Activated naive CD4-positive, alpha-beta T cell treated with anti-CD3 and anti-CD28 coated beads, Interleukin-2, amount 50 U/mL, for 16 hours (primary cell): ENCODE measurements at places on chromosomes 1 and 21.

DNA sequence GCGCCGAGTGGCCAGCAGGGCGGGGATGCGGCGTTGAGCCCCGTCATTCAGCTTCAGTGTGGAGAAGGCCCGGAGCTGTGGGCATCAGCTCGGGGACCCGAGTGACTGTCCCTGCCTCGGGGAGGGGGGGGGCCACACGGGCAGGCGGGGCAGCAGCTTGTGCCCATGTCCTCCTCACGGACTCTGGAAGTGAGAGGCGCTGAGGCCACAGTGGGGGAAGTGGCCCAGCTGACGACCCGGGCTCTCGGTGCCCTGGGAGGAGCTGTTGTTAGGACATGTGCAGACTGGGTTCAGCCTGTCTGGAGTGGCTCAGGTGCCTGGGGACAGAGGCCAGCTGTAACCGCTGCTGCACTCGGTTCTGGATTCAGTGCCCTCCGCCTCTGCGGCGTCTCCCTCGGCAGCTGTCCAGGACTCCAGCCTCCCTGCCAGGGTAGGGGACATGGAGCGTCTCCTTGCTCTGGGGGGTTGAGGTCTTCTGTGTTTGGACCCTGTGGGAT lies 71.1 kb downstream of the SKI start:
- no peak for DNase-seq

DNA sequence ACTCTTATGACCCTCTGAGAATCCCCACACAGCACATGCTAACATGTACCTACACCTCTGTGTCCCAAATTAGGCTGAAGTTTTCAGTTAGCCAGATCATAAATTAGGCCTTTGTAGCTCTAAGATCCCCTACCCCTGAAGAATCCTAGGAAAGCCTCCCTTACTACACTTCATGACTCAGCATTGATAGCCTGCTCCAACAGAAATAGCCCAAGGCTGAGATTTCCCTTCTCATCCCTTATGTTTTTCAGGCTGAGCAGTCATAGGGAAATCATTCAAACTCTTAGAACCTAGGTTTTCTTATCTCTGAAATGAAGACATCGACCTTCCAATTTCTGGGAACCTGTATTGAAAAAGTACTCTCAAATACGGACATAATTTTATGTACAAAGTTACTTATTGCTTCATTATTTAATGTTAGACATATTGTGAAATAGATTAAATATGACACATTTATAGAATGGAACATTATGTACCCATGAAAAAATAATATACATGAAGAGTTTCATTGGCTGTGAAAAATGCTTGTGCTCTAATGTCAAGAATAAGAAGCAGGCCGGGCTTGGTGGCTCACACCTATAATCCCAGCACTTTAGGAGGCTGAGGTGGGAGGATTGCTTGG lies 122.4 kb upstream of the UBE2U start:
- no peak for DNase-seq

- no peak for DNase-seq
Measured at GRCh38 chr1:7991504-7992440, 30.3 kb downstream of the PARK7 start.

- DNase-seq = peak; percentile 65
Measured at GRCh38 chr1:211260141-211261107, 1.3 kb downstream of the RCOR3 start.

GRCh38 chr1:155185783-155186066 lies 12.1 kb downstream of the TRIM46 start:
- no peak for DNase-seq

DNA sequence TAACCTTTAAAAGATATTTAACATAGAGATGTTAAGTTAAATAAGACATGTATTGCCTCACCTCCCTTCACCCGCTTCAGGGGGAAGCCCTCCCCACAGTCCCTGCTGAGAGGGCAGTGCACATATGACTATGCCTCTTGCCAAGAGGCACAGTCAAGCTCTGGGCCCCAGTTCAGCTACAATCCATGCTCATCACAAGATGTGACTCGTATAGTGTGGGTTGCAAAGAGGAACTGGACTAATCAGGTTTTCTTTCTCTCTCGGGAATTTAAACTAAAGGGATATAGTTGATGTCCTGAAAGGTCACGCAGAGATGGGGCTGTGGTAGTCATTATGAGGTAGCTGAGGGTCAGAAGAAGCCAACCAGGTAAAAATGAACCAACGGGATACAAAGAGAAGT lies 35.6 kb downstream of the LYST start:
- DNase-seq = peak; percentile 13

GRCh38 chr1:17857996-17858395 lies 102.9 kb downstream of the ACTL8 start:
- DNase-seq = no peak

DNA sequence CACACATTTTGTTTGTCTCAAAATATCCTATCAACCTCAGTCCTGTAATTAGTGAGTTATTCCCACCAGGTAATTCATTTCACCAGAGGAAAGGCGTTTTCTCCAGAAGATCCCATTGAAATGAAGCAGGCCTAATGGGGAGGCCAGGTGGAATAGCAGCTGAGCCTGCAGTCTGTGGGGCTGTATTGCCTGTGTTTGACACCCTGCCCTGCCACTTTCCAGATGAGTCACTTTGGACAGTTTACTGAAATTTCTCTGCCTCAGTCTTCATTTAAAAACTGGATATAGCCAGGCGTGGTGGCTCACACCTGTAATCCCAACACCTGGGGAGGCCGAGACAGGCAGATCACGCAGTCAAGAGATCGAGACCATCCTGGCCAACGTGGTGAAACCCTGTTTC lies 78.1 kb upstream of the PPP2R5A start:
- DNase-seq = no peak

DNA sequence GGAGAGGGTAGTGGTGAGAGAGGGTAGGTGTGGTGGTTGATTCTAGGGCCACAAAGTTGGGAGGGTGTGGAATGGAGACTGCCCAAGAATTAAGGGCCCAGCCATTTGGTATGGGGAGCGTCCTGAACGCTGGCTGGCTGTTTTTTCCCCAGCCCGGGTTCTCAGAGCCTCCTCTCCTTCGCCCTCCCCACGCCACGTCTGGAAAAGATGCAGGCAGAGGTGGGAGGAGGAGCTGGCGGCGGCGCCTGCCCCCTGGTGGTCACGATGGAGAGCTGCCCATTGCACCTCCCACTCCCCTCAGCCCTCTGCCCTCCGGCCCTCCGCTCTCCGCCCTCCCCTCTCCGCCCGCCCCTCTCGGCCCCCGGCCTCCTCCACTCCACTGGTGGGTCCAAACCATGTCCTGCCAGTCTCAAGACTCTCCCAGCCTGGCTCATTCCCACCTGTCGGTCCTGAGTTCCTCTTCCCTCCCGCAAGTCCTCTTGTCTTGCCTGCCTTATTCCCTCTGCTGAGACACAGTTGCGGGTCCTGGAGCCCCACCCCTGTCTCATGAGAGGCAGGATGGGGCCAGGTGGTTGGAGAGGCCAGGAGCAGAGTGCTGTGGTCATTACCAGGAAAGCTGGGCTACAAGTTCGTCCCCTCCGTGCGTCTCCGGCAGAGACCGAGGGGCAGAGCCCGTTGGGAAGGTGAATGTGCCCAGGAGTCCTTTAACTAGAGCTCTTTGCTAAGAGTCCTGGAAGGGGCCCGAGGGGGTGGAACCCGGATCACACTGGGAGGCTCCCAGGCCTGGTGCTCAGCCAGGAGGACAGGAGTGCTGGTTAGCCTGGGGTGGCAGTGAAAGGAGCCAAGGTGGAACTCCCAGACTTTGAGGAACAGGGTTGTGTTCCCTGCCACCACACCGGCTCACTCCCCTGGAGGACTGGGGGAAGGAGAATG lies 22.6 kb downstream of the ETNK2 start:
- DNase-seq = peak; percentile 56

DNA sequence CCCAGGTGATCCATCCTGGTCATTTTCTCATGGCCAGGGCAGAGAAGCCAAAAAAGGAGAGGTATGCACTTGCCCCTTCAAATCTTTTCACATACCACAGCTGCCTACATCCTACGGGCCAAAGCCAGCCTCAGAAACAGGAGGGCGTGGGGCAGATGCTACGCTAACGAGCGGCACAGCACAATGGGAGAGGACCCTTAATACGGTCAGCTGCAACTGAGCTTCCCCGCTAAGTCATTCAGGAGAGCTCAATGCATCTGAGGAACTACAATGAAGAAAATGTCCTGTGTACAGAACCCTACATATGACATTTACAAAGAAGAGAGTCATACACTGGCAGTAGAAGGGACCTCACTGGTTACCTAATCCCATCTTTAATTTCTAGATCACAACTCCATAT lies 78.2 kb downstream of the PGBD5 start:
- DNase-seq = no peak

DNA sequence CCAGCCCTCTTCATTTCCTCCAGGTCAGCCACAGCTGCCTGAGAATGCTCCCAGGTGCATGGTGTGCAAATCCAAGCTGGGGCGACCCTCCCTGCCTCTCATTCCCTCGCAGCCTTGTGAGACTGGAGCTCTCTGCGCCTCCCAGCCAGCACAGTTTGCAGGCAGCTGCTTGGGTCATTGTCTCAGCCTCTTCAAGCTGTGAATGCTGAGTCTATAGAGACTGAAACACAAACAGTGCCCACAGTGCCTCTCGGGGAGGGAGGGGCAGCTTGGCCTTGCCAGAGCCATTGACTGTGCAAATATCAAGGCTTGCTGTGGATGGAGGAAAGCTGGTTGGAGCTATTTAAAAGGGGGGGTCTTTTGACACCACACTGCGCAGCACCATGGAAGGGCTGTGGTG lies 10.6 kb downstream of the PLXNA2 start:
- no peak for DNase-seq

DNA sequence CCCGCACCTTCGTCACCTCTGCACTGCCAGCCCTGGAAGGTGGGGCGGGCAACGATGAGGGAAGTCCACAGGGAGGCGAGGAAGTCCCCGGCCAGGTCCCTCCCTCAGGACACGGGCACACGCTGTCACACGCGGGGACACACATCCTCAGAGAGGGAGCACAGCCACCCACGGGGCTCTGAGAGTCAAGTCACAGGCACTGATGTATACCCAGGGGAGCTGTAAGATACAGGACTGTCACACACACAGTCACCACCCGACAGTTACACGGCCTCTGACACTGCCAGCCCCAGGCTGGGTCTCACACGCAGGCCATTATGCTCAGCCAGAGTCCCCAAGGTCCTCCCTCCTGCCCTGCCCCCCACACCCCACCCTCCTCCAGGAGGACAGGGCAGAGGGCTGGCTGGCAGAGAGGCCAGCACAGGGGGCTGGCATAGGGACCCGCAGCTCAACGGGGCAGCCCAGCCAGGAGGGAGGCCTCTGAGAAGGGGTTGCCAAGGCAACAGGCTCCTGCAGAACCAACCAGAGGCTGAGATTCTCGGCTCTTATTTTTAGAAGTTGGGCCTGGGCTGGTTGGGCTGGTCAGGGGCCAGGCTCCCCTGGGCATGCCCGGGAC lies 17.7 kb upstream of the ADGRB2 start:
- no peak for DNase-seq

DNA sequence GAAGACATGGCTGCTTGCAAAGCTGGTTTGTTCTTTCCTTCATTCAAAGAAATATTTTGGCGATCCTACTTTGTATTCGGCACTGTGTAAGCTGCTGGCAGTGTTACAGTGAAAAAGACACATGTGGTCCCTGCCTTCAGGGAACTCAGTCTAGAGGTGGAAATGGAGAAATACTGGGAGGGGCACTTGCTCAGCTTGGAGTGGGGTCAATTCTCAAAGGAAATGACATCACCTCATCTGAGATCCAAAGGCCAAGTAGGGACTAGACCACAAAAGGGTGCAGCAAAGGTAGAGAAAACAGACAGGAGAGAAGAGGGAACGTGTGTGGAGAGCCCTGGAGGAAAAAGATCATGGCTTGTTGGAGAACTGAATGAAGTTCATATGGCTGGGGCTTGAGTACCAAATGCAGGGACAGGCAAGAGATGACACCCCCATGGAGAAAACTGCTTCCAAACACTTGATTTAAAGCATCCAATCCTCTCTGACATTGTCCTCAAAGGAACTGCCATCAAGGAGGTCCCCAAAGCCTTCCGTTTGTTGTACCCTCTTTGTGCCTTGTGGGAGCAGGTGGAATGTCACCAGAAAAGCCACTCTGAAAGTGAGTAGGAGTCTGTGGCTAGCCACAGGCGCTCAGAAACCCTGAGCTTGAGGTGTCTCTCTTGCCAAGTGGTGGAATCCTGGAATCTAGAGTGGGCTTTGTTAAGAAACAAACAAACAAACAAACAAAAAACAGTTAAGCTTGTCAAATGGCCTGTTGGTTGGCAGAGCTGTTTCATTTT lies 48.3 kb upstream of the TDRD10 start:
- DNase-seq = no peak

DNA sequence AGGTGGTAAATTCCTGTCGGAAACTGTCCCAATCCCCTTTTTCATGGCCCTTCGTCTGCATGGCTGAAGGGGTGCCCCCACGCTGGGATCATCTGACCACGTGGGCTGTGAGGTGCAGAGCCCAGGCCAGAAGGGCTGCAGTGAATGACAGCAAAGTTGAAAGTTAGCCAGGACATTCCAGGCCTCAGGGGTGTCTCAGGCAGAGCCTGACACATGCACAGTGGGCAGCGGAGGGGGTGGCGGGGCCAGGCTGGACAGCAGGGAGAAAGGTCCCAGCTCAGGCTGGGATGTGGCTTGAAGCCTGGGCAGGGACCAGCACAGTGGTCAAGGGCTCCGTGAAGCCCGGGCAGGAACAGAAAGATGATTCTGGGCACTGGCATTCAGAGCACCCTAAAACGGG lies 49.6 kb downstream of the GRIK3 start:
- DNase-seq = no peak

GRCh38 chr1:203197625-203198024 lies 11.1 kb upstream of the CHI3L1 start:
- no peak for DNase-seq

DNA sequence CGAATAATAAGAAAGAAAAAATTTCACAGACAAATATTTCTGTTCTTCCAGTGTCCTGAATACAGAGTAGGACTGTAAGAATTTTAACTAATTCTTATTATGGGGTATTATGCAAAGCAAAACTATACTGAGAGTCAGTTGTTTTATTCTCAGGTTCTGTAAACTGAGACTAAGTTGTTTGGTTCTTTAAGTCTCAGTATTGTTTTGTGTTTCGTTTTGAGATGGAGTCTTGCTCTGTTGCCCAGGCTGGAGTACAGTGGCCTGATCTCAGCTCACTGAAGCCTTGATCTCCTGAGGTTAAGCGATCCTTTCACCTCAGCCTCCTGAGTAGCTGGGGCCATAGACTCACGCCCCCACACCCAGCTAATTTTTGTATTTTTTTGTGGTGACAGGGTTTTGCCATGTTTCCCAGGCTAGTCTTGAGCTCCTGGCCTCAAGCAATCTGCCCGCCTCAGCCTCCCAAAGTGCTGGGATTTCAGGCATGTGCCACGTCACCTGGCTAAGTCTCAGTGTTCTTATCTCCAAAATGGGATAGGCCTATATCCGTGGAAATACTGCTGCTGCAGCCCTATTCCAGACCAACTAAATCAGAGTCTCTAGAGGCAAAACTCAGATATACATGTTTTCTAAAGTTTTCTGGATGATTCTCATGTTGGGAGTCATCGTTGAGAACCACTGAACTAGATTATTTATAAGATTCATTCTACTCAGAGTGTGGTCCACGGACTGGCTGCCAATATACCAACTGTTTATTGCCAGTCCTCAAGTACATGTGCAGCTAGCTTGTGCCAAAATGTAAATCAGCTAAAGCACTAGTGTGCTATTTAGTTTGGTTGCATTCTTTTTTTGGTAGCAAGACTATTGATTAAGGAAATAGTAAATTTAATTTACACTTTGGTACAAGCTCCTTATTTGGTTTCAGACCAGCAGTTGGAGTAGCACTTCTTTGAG lies 116.6 kb downstream of the HS2ST1 start:
- no peak for DNase-seq
